ENCODE measurements at places on chromosomes 13 and 19.

- DNase-seq, result no peak
Observed at GRCh38 chr19:42488783-42489521, 39.3 kb downstream of the CEACAM1 start.

GRCh38 chr13:20274466-20274865 lies 42.3 kb upstream of the GJB6 start:
- no peak for DNase-seq

- DNase-seq, result no peak
Observed at GRCh38 chr19:42208612-42209011, 8.9 kb downstream of the DEDD2 start.

DNA sequence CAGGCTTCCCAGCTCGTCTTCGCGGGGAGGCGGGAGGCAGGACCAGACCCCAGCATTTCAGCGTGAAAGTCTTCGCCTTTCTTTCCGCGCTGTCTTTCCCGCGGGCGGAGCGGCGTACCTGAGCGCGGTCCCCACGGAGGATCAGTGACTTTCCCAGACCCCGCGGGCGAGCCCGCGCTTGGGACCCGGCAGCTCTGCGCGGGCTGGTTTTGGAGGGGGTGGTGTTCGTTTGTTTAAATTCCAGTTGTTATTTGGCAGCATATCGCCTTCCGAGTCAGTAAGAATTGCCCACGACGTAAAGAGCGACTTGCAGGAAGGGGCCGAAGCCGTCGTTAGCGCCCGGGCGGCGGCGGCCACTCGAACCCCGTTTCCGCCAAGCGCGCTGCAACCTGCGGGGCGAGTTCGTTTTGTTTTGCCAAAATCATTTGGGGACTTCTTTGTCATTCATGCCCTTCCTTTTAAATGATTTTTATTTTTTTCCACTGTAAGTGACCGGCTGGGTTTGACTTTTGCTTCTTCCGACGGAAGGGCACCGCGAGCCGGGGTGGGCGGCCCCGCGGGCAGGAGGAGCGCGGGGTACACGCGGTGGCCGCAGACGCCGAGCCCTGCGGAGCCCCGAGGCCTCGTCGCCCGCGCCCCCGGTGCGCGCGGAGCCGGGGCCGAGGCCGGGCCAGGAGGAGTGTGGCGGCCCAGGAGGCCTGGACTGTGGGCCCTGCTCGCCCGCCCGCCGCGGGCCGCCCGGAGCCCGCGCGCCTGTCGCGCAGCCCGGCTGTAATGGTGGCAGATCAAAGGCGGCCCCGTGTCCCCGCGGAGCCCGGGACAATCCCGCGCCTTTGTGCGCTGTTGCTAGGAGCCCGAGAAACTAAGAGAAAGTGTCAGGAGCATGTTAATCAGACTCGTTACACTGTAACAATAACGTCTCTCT lies 75.9 kb downstream of the ZIC5 start:
- DNase-seq, result no peak

All from NCI-H1105 treated with DMSO at 0.1 percent for 48 hours (cell line).